ENCODE measurements at places on chromosomes 1 and 21.

DNA sequence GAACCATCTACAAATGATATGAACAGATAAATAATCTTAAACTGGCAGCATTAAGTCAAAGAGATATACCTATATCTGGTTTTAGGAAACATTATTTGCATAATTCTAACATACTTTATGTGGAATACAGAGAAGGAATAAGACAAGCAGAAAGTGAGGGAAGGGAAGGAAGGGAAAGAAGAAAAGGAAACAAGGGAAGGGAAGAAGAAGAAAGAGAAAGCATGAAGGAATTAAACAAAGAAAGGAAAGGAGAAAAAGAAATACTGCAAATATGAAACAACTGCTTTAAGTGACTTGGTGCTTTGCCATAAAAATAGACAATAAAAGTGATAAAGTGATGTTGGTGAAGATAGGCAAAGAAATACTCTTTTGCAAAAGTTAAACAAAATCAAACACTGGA, 20.1 kb downstream of the SCMH1 start:
- DNase-seq = no peak

GRCh38 chr21:30480145-30480544, at the start of gene KRTAP19-1:
Gene KRTAP19-1, minus strand, starts transcription at chr21:30480367. Its CDS starts 50 bp downstream, at chr21:30480317.
- no peak for DNase-seq

- no peak for DNase-seq
These were observed 252.3 kb downstream of the BRINP2 start for GRCh38 chr1:177423090-177423489.

DNA sequence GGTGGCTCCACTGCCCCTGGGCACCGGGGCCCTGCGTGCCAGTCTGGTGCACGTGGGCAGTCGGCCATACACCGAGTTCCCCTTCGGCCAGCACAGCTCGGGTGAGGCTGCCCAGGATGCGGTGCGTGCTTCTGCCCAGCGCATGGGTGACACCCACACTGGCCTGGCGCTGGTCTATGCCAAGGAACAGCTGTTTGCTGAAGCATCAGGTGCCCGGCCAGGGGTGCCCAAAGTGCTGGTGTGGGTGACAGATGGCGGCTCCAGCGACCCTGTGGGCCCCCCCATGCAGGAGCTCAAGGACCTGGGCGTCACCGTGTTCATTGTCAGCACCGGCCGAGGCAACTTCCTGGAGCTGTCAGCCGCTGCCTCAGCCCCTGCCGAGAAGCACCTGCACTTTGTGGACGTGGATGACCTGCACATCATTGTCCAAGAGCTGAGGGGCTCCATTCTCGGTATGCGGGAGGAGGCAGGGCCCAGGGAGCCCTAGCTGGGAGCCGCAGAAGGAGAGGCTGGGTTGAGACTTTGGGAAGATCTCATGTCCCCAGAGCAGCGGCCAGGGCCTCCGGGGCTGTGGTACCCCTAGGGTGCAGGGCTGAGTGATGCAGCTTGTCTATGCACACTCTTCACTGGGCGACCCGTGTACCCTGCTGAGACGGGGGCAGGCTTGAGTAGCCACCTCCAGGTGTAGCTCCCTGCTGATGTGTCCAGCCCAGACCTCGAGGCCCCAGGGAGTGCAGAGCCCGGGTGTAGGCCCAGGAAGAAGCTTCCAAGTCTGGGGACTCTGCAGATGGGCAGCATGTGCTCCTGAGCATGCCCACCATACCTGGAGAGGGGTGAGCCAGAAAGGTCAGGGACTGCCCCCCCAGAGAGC, 1.8 kb downstream of the VWA1 start:
- DNase-seq = no peak

DNA sequence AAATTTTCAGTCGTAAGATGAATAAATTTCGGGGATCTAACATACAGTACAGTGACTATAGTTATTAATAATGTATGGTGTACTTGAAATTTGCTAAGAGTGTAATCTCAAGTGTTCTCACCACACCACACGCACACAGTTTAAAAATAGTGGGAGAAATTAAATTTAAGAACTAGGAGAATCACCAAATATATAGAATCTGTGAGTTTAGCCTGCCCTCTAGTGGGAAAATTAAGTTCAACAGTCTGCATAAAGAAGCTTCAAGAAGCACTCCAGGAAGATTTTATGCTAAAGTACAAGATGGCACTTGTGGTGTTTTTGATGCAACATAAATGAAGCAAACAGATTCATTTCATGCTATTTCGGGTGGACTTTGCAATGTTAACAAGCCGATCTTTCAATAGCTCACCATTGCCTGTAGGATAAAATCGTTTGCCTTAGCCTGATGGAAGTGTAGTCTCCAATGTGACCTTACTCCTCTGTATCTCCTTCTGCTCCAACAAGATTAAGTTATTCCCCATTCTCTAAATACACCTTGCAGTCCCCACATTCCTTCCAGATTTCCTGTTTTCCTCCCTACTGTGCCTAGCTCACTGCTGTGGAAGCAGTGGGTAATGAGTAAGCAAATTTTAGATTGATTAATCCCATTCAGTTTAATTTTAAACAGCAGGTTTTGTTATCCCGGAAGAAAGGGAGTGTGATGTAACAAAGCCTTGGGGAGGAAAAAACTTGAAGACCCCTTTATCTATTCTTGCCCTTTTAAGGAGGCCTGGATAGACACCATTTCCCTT, 8.7 kb upstream of the PIK3C2B start:
- DNase-seq = peak; percentile 71

DNA sequence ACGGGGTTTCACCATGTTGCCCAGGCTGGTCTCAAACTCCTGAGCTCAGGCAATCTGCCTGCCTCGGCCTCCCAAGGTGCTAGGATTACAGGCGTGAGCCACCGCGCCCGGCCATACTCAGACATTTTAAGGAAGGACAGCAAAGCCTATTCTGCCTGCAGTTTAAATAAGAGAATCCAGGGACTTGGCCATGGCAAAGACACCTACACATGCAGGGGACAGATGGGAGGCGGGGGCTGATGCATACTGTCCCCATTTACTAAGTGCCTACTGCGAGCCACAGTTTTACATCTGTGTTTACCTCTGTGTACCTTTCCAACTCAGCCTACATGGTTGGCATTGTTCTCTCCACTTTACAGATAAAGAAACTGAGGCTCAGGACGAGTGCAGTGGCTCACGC, 25.4 kb downstream of the LDLRAD2 start:
- no peak for DNase-seq

- no peak for DNase-seq
These were observed 36.5 kb downstream of the ACOT11 start for GRCh38 chr1:54584575-54584974.

GRCh38 chr21:41929248-41929647, 24.6 kb downstream of the C2CD2 start:
- no peak for DNase-seq

GRCh38 chr1:196308176-196308575, 300.1 kb downstream of the KCNT2 start:
- DNase-seq = no peak
